ENCODE measurements at places on chromosomes 1 and 21. TPM values are rescaled to one million over a fixed set of nuclear protein-coding genes. Genes with fewer than 3 reads are reported as not detected.

PLOD1 gene
- 100 TPM for total RNA-seq

CD48 gene
- 15.0 TPM for total RNA-seq

LMX1A gene
- 0.12 TPM for total RNA-seq

DYNLT4 gene
- total RNA-seq, result not detected

KLHL20 gene
- total RNA-seq, result 19.6 TPM

ACP6 gene
- total RNA-seq, result 23.4 TPM

DYNLT5 gene
- total RNA-seq, result 0.32 TPM

UBE2U gene
- total RNA-seq, result not detected

DNA sequence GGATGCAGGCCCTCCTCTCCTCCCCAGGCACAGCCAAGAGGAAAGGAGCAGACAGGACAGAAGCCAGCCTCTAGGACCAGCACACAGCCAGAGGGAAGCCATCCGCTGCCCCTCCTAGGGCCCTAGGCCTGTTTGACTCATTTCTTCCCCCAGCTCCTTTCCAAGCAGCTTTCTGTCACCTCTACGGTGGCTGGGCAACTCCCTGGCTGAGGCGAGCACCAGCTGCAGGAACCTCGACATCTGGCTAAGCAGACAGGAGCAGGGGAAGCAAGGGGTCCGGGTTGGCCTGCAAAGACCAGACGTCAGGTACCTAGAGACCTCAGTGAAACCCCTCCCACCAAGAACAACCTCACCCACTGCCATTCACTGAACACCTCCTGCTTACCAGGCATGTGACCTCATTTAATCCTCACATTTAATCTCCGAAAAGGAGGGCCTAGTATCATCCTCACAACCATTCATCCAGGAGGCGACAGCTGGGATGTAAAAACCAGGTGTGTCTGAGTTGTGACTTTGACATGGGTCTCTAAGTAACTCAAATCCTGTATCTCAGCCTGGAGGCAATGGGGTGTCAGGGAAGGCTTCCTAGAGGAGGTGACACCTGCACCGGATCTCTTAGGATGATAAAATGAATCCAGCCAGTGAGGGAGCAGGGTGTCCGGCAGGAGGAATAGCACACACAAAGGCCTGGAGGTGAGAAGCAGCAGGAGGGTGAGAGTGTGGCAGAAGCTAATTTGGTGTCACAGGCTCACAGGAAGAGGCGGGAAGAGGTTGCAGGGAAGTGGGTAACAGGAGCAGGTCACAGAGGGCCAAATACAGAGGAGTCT lies 5.9 kb downstream of the LRP8 start:
- DNase-seq, result no peak

GRCh38 chr1:6260433-6260934 lies 414 bp downstream of the GPR153 start:
- no peak for DNase-seq

DNA sequence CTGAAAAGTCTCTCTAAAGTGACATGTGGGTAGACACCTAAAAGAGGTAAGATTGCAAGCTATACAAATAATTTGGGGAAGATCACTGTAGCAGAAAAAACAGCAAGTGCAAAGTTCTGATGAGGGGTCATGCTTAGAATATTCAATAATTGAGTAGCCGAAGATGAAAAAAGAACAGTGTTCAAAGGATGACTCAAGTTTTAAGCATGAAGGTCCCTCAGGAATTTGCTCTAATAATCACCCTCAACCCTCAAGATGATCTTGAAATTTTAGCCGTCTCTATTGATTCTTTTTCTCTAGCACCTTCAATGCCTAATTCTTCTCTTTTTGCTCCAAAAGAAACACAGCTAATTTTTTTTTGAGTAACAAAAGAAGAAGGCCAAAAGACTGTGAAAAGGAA lies 190.6 kb upstream of the ZNHIT6 start:
- no peak for DNase-seq

DNA sequence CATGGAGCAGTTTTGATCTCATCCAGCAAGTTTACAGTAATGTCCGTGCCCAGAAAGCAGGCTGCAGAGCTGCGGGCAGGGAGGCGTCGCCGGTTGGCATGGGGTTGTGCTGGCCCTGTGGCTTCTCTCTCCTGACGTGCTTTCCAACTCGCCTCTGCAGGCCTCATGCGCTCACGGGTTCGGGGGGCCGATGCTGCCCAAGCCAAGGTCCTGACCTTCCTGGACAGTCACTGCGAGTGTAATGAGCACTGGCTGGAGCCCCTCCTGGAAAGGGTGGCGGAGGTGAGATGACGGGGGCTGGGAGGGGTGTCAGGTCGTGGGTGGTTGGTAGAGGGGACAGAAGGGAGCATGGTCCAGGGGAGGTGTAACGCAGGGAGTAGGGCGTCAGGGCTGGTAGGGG lies 176.1 kb downstream of the GALNT2 start:
- no peak for DNase-seq

- DNase-seq, result no peak
Observed at GRCh38 chr1:211630236-211631081, 45.0 kb downstream of the NEK2 start.

DNA sequence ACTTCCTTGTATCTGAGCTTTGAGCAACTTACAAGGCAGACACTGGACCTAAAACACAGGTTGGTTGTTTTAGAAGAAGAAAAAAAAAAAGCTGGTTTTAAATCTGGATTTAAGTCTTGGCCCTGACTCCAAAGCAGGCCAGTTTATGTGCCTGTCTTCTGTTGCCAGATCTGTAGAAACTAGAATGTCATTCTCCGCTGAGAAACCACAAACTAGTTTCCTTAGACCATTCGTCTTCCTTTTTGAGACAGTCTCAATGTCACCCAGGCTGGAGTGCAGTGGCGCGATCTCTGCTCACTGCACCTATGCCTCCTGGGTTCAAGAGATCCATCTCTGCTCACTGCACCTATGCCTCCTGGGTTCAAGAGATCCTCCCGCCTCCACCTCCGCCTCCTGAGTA lies 33.9 kb downstream of the APP start:
- no peak for DNase-seq

DNA sequence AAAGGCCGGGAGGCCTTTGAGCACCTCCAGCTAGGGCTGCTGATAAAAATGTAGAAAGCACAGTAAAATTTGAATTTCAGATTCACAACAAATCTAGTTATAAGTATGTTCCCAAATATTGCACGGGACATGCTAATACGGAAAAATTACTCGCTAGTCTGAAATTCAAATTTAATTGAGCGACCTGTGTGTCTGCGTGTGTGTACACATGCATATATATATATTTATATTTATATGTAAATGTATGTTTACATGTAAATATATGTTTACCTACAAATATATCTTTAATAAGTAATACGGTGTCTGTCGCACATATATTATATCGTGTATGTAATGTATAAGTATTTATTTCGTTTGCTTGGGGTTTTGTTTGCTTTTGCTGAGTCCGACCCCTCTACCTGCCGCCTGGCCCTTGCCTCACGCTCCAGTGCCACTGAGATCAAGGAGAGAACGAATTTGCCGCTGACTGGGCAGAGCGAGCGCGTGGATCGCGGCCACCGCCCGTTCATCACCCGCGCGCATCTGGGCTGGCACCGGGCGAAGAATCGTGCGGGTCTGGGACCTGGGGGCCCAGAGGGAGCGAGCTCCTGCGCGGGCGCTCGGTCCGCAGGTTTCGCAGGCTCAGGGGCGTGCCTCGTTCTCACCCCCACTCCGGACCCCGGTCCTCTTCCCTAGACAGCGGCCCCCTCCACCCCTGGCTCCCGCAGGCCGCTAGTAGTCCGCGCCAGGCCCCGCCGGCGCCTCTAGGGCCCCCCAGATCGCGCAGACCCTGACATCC lies 534 bp upstream of the WRAP73 start:
- DNase-seq, result no peak

GRCh38 chr1:47875831-47876586 lies 121.2 kb downstream of the TRABD2B start:
- peak; percentile 66 for DNase-seq

DNA sequence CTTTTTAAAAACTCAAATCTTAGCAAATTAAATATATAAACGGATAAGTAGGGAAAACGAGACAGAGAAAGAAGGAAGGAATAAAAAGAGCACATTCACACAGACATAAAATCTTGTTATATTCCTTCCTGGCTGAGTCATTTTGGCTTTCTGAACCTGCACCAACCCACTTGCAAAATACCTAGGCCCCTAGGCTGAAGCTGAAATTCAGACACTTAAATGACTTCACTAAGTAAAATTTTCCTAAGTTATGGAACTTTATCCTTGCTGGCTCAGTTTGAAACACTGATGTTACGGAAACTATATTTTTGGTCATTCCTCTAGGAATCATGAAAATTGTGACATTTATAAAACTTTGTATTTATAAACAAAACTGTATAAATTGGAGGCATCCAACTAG lies 462.8 kb upstream of the NFIA start:
- DNase-seq, result no peak

GRCh38 chr1:160504651-160505050 lies 18.4 kb downstream of the SLAMF6 start:
- DNase-seq, result no peak

DNA sequence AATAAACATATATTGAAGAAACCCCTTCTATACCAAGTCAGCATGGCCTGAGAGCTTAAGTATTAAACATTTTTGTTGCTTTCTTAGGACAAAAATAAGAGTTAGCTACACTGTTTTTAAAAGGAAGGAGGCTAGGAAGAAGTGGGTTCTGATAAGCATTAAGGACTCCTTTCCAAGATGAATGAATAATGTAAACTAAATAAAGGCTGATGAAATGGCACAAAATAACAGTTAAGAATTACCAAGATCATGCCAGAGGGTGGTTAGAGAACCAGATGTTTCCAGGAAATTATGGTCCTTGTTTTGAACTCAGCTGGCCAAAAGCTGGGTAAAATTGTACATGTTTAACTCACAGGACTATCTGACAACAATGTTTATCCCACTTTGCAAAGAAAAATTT lies 114.1 kb upstream of the ETS2 start:
- no peak for DNase-seq

- no peak for DNase-seq
Observed at GRCh38 chr1:1550591-1551432, 10.4 kb upstream of the TMEM240 start.

GRCh38 chr1:245317217-245317616 lies 162.4 kb downstream of the KIF26B start:
- DNase-seq, result no peak

DNA sequence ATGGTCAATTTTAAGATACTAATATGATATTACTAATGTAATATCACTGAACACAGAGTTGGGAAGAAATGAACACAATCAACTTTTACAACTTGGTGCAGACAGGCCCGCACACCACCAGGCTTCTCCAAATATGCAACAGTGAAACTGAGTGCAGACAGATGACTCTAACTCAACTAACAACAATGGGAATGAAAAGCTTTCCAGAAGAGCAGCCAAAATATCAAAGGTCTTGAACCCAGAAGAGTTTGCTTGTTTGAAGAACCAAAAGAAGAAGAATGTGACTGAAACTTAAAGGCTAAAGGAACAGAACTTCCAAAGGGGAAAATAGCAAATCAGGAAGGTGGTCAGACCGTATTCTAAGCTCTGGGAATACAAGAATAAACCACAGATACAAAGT lies 89.8 kb upstream of the COL11A1 start:
- no peak for DNase-seq

- no peak for DNase-seq
Observed at GRCh38 chr21:43338951-43339350, 88.0 kb downstream of the SIK1 start.

- DNase-seq, result no peak
Observed at GRCh38 chr1:21801100-21801499, 11.0 kb upstream of the LDLRAD2 start.

DNA sequence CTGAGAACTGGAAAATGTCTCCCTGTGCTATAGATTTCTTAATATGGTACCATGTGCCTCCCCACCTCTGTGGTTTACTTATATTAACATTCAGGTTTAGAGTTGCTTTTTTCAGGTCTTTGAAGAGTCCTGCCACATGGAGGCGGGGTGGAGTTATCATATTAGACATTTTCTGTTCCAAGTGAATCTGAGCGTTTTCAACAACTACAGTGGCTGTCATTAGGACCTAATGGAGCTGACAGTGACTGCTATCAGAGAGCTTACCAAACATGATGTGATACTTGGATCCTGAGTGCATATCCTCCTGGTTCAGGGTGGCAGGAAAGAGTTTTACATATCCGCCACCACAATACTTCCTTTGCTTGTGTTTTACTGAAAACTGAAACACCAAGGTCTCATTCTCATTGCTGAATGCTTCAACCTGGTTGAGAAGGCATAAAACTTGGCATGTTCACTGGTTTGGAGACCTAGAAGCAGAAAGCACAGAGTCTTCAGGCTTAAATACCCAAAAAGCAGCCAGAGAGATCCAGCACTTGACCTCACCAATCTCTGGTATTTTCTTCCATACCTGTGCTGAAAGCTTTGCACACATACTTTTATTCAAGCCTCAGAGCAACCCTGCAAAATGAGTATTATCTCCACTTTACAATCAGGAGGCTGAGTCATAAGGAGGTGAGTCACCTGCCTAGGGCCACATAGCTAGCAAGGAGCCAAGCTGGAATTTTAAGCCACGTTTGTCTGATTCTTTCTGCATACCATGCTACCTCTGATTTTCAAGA lies 47.4 kb upstream of the OSBPL9 start:
- peak; percentile 52 for DNase-seq

DNA sequence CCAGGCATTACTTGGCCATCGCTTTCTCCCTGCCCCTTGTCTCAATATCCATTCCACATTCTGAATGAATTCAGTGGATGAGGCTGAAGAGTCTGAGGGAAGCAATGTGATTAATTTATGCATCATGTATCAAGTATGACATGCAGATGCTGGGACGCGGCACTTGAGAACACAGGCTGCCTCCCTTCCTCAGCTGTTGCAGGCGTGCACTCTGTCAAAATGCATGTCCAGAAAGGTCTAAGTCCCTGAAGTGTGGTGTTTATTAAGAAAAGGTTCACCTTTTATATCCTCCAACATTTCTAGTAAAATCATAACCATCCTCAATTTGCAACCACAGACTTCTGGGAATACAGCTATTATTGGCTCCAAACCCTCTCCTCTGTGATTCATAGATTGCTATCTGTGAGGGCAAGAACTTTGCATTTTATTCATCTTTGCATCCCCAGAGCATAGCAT lies 22.6 kb upstream of the RAB3GAP2 start:
- DNase-seq, result no peak

DNA sequence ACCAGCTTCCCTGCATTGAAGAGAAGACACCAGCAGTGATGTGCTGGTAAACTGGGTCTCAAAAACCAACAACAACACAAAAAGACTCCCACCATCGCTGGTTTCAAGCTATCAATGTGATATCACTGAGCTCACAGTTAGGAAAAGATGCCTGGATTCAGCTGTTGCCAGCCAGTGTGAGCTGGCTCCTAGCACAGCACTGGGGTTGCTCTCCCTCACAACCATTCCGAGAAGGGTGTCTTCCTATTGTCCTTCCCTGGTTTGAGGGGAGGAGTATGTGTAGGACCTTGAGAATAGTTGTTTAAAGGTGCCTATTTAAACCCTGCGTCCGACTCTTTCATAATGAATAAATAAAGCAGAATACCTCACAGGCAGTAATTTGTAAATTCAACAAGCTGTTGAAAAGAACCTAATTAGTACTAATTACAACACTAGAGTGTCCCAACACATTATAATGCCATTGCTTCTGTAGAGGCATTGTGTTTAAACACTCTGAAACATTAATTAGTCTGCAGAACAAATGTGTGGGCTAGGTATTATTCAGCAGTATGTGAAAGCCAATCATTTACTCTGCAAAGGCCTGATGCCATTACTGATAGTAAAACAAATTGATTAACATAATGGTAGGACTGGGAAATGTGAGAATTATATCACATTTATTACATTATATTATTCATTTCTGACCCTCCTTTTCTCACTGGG lies 17.2 kb downstream of the NIBAN1 start:
- DNase-seq, result no peak

- no peak for DNase-seq
Observed at GRCh38 chr1:201264072-201264471, 19.2 kb upstream of the PKP1 start.

- DNase-seq, result no peak
Observed at GRCh38 chr21:37874904-37875780, 41.1 kb downstream of the KCNJ6 start.
